ENCODE measurements at places on chromosomes 1 and 21. TPM values are rescaled to one million over a fixed set of nuclear protein-coding genes. Genes with fewer than 3 reads are reported as not detected.
A peak's percentile ranks its signal among the peaks of the same experiment; 100 is the strongest.

GRCh38 chr1:207006083-207006482, 26.5 kb downstream of the C1orf116 start:
- no peak for DNase-seq

DNA sequence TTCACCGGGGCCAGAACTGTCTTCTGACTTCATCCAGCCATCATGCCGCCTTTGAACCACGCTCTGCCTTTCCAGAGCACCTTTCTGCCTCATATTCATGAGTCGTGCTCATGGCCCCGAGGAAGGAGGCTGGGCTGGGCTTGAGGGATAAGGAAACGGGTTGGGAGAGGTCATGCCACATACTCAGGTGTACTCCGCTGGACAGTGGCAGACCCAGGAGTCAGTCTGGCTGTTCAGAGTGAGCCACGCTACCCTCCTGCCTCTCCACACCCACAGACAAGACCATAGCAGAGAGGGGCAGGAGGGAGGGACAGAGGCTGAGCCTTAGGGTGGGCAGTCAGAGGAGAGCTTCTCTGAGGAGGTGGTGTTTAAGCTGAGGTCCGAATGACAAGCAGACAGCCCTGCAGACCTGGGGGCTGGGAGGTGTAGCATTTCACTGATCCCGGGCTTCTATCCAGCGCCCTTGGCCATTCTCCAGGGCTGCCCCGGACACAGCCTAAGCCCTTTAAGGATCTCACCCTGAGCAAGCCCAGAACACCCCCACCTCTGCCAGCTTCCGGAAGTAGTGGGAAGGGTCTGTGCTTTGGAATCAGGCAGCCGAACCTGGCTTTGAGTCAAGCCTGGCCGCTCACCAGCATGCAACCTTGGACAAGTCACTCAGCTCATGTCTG, 102.3 kb downstream of the LACTBL1 start:
- peak; percentile 13 for DNase-seq

- no peak for DNase-seq
These were observed 654 bp upstream of the ARHGEF2 start for GRCh38 chr1:155978973-155979429.

DNA sequence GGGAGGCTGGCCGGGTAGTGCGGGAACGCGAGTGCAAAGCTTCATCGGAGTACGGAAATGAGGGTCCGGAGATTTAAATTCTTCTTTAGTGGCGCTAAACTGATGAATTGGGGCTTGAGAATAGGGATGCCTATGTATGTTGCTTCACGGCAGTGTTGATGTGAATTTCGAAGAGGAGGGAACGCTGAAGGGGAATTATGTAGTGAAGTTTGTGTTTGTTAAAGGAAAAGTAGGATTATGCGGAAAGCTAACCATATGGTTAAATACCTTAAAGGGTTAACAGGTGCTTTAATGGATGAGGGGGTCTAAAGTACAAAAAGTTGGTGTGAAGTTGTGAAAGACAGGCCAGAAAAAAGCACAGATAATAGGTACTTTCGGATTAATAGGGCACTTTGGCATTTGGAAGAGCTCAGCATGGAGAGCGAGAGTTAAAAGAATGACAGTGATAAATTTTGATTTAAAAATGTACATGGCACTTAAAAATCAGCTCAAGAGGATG, 1.4 kb downstream of the HS2ST1 start:
- DNase-seq, result no peak

GRCh38 chr1:62194651-62195544, at the start of gene L1TD1:
TSS of gene L1TD1 (plus strand) at chr1:62194849. CDS start at chr1:62206629, 11,780 bp downstream.
- DNase-seq, result peak; percentile 69

GRCh38 chr1:172662464-172663109, 3.7 kb downstream of the FASLG start:
- no peak for DNase-seq

- no peak for DNase-seq
These were observed 7.1 kb upstream of the NAV1 start for GRCh38 chr1:201531551-201532425.

DNA sequence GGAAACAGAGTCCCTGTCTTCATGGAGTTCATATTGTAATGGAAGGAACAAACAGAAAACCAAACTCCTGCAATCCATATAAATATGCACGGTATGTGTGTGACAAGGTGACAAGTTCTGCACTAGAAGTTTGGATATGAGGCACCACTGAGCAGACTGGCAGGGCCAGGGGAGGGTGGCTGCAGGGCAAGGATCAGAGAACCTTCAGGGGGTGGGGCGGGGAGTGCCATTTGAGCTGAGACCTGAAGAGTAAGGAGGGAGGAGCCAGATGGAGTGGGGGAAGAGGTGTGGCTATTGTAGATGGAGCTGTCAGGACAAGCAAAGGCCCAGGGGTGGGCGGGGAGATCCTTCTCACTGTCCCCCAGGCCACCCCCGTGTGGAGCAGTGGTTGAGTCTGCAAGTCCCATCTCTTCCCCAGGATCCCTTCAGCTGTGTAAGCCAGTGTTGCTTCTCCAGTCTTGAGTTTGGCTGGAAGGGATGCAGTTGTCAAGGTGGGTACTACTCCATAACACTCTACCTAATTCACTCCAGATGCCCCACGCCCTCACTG, 76.4 kb downstream of the ATP5PO start:
- DNase-seq, result no peak

- DNase-seq, result no peak
These were observed 13.7 kb downstream of the TFAP2E start for GRCh38 chr1:35586808-35587207.

GRCh38 chr1:38488162-38488898, 371.2 kb downstream of the RRAGC start:
- no peak for DNase-seq

GRCh38 chr1:211870156-211870555, 39.6 kb upstream of the LPGAT1 start:
- DNase-seq, result no peak

GRCh38 chr1:155680531-155680930, 8.0 kb downstream of the YY1AP1 start:
- no peak for DNase-seq

GRCh38 chr1:161179698-161180097, 2.4 kb upstream of the B4GALT3 start:
- DNase-seq, result no peak

DNA sequence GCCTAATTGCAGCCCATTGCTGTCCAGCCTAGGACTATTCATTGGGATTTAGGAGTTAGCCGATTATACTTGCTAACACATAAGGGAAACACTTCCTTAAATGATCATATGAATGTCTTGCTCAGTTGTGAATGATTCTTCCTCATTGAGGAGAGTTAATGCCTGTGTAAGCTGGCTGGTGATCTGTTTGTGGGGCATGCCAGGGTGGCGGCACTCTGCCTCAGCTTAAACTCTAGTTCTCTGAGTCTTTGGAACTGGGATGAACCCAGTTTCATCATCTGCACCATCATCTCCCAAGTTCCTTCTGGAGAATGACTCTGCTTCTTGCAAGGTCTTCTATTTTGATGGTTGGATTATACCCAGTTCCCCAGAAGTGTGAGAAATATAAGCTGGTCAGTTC, 23.9 kb upstream of the SLAMF6 start:
- DNase-seq, result no peak

DNA sequence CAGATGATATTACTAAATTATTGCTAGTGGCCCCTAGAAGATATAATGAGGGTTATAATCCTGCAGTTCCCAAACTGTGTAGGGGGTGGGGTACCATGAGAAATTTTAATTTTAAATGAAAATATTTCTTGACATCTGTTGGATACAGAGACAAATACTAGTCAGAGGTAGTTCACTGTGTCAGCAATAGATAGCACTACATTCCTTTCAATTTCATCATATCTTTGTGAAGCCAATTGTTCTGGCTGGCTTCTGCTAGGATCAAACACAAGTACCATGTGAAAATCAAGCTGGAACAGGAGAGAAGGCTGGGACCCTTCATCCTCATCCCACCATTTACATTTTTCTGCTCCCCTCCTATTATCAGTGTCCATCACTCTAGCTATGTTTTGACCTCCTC, 208.1 kb downstream of the USH2A start:
- no peak for DNase-seq

GRCh38 chr21:37845535-37845934, 70.7 kb downstream of the KCNJ6 start:
- DNase-seq, result no peak

DNA sequence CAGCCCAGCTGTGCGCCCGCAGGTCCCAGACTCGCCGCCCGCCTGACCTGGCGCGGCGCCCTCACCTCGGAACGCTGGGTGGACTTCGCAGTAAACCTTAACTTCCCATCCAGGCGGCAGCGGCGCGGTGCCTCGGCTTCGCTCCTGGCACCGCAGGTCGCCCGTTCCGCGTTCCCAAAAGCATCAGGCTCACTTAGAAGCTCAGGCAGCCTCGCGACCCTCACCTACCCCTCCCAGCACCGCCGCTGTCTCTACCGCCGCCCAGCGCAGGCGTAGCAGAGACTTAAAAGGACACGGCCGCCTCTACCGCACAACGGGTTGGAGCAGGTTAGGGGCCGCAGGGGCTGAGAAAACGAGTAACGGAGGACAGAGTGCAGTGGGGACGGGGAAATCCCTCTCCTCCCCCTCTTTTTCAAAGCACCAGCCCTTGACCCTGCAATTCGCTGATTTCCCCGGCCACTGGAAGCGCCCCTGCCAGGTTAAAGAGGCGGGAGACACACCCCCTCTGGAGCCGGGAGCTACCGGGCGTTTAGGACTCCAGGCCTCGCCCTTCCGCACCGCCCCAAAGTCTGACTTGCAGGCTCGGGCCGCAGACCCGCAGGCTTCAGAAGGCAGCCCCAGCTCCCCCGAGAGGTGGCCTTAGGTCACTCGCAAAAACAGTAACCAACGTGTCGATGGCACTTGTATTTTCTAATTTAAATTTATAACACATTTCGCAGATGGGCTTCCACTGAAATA, 328.5 kb downstream of the FAM72C start:
- DNase-seq, result no peak

GRCh38 chr1:23291706-23292105, 52.4 kb downstream of the HNRNPR start:
- no peak for DNase-seq

- no peak for DNase-seq
These were observed 72.1 kb downstream of the DNM3 start for GRCh38 chr1:171913385-171913784.

DNA sequence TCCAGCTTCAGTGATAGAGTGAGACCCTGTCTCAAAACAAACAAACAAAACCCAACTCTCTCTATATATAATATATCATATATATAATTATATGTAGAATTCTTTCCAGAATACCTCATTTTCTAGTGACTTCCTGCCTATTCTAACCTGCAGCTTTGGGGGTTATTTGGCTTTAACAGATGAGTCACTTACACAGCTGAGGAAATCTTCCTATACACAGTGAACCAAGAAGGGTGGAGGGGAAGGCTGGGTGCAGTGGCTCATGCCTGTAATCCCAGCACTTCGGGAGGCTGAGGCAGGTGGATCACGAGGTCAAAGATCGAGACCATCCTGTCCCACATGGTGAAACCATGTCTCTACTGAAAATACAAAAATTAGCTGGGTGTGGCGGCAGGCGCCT, 9.2 kb downstream of the RAB29 start:
- no peak for DNase-seq

GRCh38 chr1:63618011-63618410, 24.8 kb downstream of the PGM1 start:
- no peak for DNase-seq

GRCh38 chr1:219085082-219085481, 88.6 kb upstream of the LYPLAL1 start:
- no peak for DNase-seq

DNA sequence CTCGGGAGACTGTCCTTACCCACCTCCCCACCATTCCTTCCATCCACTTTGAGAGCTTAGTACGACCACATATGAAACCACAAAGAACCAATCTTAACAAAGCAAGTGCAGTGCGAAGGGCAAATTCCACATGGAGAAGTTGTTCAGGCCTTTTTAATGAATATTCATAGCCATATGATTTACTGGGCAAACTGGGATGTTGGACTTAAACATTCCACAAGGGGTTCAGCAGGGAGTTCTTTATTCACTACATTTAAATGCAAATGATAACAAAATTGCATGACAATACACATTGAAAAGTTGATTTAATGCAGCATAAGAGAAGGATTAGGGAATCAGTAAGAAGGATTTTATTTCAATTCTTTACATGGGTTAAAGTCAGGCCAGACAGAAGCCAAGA, 14.7 kb downstream of the NMNAT2 start:
- DNase-seq, result no peak

GRCh38 chr1:231318015-231318355, 19.7 kb downstream of the EXOC8 start:
- no peak for DNase-seq

DNA sequence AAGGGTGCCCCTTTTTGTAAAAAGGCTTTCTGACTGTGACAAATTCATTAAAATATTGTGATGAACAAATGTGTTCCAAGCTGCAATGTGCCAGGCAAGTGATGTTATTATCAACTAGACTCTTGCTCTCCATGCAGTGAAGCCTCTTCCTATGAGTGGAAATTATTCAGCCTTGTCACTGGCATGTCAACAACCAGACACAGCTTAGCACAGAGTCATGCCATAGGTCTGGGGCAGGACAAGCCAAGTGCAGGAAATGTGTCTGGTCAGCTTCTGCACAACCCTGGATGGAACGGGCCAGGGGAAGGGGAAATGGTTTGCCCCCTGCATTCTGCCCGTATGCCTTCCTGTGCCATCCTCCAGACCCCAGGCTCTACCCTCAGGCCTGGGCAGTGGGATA, 27.4 kb upstream of the GJA5 start:
- DNase-seq, result no peak

DNA sequence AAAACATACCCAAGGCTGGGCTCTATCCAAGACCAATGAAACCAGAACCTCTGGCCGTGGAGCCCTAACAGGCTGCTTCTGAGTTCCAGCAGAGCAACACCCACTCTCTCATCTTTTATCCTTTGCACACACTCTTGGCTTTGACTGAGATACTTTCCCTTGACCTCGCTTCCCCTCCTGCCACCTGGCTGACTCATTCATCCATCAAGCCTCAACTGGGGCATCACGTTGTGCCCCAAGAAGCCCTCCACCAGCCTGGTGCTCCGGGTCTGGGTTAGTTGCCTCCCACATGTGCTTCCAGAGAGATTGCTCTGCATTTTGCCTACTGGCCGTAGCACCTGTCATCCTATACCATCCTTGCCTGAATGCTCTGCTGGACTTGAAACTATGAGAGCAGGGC, 34.5 kb upstream of the SERBP1 start:
- no peak for DNase-seq

DNA sequence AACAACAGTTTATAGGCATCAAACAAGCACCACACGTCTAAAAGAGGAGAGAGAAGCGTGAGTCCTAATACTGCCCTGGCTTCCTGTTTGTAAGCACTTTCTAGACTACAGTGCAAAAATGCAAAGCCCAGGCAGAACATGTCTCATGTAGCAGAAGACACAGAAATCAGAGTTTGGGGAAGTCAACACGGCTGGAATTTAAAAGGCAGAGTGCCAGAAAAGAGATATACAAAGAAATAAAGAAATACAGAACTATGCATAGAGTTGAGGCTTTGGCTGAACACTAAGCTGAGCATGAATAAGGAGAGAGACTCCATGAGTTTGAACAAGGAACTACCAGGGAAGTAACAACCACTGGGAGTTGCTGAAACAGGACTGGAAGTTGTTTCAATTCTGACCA, 566.6 kb upstream of the NR5A2 start:
- DNase-seq, result no peak

USP33 gene
- 110 TPM for polyA plus RNA-seq

SYTL1 gene
- 9.5 TPM for polyA plus RNA-seq

PRDM2 gene
- 40.5 TPM for polyA plus RNA-seq

ANKRD35 gene
- 3.7 TPM for polyA plus RNA-seq

RNF223 gene
- 0.06 TPM for polyA plus RNA-seq

KRTAP21-2 gene
- polyA plus RNA-seq, result not detected

ERICH3 gene
- 3.1 TPM for polyA plus RNA-seq

TCP10L gene
- polyA plus RNA-seq, result 0.43 TPM
